DMS153 (cell line): ENCODE measurements at places on chromosomes 5 and 9.

DNA sequence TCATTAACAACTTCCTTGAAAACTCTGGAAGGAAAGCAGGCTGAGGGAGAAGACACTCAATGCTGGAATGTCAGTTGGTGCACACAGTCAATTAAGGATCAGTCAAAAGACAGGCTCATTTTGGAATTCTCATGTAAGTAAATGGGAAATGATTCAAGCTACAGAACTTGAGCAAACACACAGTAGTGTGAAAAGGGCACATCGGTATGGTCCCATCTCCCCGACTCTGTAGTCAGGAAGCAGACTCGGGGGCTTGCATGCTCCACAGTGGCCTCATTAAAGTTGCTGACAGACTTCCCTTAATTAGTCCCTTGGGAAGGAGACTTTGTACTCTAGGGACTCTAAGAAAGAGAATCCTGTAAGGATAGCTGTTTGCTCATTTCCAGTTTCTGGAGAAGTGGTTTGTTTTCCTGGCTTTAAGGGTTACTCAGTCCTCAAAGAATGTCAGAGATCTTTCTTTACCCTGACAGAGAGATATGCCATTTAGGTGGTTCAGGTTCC, 339.2 kb downstream of the ADAMTS6 start:
- DNase-seq: no peak

- peak; percentile 62 for DNase-seq
These were observed 18.1 kb downstream of the OTP start for GRCh38 chr5:77620405-77620804.

DNA sequence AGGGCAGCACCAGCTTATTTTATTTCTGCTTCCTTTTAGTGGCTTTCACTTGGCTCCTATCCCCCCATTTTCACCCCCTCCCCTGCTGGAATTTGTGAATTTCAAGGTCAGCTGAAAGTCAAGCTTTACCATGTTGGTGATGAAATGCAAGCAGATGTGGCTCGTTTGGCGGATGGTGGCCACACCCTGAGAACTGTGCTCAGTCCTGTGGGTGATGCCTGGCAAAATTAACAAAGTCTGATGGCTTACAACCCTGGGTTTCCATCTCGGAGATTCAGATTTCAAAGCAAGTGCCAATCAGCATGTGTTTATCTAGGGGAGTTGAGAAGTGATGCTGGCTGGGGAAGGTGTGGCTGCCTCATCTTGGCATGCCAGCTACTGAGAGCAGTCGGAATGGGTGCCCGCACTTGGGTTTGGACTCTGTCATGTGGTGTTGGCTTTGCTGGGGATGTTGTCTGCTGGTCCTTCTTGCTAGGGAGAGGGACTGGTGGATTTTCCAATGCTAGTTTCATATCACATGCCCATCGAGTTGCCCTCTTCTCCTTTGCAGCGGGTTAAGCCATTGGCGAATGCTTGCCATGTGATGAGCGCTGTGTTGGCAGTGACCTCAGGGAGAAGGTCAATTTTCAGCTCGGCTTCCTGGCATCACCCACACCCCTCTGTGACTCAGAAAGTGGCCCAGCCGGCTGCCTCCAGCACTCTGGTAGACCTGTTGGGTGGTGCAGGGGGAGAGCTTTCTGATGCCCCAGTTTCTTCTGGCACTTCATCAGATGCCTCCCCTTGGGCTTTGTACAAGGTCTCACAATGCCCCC, 77.0 kb upstream of the PITX1 start:
- no peak for DNase-seq

- DNase-seq: no peak
These were observed 19.3 kb upstream of the ORM1 start for GRCh38 chr9:114303571-114303970.

GRCh38 chr5:116358911-116359418, 215.7 kb downstream of the SEMA6A start:
- no peak for DNase-seq

DNA sequence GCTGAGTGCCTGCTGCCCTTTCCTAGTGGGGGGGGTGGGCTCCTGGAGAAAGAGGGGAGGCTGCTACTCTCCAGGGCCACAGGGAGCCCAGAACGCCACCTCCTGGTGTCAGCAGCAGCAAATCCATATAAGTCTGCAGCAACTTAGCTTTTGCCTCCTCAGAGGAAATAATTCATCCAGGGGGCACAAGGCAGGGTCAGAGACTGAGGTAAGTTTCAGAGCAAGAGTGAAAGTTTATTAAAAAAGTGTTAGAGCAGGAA, 4.0 kb upstream of the CLPTM1L start:
- no peak for DNase-seq

- DNase-seq: peak; percentile 33
These were observed 292.7 kb upstream of the SMARCA2 start for GRCh38 chr9:1722404-1722803.

DNA sequence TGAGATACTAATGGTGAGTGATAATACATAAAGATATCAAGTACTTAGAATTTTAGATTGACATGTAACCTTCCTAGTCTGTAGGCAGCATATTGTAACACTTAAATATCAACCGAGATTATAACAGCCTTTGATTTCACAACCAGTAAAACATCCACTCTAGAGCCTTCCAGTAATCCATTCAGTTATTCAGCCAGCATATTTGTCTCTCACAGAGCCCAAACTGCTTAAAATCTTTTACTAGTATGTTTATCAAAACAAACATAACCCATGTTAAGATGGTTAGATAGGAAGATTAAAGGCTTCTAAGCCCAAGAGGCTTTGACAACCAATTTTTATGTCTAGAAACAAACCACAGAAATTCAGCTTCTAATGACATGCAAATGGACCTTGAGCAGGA, 177.9 kb upstream of the FST start:
- no peak for DNase-seq

DNA sequence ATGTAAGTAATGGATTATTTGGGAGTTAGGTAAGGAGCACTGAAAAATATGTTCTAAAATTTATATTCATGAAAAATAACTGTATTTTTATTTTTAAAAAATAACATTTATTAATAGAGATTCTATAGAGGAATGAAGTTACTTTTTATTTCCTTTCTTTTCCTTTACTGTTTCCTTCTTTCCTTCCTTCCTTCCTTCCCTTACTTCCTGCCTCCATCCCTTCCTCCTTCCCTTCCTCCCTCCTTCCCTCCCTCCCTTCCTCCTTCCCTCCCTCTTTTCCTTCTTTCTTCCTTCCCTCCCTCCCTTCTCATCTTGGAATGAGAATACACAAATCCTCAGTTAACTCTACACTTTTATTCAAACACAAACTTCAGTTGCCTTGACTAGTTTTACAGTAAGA, 560.1 kb downstream of the RAB3C start:
- DNase-seq: no peak

GRCh38 chr5:172959824-172960799, 888 bp downstream of the RPL26L1 start:
- no peak for DNase-seq

GRCh38 chr5:138972230-138972629, 97.1 kb upstream of the LRRTM2 start:
- DNase-seq: no peak

GRCh38 chr9:132504488-132504887, 77.9 kb upstream of the BARHL1 start:
- DNase-seq: no peak

DNA sequence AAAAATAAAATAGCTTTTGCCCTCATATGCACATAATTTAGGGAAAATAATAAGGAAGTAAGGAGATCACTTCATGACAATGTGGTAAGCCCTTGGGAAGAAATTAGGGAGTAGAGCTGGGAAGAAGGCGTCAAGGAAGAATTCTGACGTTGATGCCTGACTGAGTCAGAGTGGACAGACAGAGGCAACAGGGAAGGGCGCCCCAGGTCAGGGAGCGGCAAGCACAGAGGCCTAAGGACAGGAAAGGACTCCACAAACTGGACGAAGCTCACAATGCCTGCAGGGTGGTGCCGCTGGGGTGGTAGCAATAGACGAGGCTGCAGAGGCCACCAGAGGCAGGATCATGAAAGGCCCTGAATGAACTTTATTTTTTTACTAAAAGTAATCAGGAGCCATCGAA, 7.6 kb downstream of the DRD1 start:
- DNase-seq: no peak

DNA sequence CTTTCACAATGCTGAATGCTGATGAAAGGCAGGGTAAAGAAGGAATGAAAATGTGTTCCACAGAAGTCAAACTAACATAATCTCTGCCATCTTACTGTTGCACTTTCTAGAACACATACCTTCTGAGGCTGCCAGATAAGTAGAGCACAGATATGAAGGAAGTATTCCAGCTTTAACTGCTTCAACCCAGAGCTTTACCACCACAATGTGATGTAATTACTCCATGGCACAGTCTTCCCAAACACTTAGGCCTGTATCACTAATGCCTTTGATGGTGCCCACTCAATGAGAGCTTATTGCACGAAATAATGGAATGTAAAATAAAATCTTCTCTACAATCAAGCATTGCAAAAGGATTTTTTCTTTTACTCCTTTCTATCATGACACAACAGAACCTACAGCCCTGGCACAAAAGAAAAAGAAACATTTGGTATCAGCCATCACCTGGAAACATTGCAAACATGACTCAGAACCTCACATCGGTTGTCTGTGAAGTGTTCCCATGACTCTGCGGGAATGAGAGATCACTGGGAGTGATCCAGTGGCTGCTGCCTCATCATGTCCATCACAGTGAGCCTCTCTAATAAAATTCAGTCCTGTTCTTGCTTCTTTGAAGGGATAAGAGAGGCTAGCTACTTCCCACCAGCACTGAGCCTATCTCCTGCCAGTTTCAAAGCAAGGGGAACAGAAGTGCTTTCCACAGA, 385.8 kb downstream of the EFNA5 start:
- no peak for DNase-seq

DNA sequence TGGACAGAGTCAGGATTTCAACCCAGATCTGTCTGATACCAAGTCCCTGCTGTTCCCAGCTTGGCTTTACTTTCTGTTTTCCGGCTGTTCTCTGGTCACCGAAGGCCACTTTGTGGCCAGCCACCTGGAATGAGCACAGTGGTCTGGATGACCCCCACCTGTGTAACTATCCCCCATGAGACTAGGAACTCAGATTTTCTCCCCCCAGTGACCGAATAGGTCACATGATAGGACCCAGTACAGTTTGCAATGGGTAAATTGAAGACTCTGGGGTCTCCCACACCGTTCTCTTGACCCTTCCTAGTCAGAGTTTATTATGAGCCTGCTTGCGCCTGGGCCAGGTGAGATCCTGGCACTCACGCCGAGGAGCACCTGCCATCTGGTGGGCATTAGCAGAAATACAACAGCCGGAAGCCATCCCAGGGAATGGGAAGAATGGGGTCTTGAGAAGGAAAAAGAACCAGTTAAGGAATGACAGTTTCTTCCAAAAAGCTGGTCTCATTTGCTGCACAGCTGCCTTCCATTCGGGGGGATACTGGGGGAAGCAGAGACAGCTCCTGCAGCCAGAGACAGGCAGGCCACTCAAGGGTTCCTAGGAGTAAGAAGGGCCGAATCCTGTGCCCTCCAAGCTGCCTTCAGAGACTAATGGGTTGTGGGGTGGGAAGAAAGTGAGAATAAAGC, 7.1 kb downstream of the PHYHD1 start:
- peak; percentile 22 for DNase-seq

GRCh38 chr9:131666774-131667173, 73.1 kb downstream of the RAPGEF1 start:
- DNase-seq: no peak

DNA sequence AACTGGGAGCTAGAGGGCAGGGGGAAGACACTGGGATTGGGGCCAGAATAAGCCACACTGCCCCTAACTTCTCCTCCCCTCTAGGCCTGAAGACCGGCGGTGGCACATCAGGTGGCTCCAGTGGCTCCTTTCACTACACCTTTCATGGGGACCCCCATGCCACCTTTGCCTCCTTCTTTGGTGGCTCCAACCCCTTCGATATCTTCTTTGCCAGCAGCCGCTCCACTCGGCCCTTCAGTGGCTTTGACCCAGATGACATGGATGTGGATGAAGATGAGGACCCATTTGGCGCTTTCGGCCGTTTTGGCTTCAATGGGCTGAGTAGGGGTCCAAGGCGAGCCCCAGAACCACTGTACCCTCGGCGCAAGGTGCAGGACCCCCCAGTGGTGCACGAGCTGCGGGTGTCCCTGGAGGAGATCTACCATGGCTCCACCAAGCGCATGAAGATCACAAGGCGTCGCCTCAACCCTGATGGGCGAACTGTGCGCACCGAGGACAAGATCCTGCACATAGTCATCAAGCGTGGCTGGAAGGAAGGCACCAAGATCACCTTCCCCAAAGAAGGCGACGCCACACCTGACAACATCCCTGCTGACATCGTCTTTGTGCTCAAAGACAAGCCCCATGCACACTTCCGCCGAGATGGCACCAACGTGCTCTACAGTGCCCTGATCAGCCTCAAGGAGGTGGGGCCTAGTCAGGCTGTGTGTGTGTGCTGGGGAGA, 6.8 kb downstream of the DNAJB5 start:
- no peak for DNase-seq

GRCh38 chr9:78756813-78757510, 460.0 kb downstream of the PSAT1 start:
- no peak for DNase-seq

GRCh38 chr9:75962662-75963036, 72.2 kb downstream of the PCSK5 start:
- DNase-seq: no peak

DNA sequence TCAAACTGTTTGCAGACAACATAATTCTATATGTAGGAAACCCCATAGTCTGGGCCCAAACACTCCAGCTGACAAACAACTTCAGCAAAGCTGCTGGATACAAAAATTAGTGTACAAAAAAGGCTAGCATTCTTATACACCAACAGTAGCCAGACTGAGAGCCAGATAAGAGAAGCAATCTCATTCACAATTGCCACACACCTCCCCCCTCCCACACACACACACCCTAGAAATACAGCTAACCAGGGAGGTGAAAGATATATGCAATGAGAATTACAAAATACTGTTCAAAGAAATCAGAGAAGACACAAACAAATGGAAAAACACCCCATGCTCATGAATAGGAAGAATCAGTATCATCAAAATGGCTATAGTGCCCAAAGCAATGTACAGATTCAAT, 9.0 kb downstream of the MTREX start:
- DNase-seq: no peak

- DNase-seq: no peak
These were observed 42.2 kb downstream of the SLC12A7 start for GRCh38 chr5:1069720-1070088.

DNA sequence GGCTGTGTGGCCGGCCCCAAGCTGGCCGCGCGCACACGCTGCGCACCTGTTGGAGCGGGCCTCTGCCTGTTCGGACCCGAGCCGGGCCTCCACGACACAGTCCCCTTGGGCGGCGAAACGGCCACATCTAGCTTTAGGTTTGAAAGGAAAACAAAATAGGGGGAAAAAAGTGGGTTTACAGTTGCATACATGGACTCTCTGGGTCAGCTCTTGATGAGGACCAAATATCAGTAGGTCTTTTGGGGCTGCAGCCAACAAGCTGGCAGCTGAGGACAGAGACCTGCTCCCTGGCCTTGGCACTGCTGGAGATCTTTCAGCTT, 20.7 kb downstream of the IGIP start:
- no peak for DNase-seq

DNA sequence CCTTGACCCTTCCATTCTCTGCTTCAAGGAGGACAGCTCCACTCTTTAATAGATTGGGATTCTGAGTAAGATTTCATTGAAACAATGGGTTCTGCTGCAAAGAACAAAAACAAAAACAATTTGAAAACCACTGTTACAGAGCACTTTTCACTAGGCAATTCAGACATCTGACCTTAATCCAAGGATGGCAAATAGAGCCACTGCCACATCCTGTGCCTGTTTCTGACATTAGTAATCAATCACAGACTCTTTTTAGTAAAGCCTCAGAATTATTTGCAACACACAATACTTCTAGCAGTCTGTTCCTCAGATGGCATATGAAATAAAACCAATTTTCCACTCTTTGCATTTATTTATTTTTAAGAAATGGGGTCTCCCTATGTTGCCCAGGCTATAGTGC, 37.8 kb upstream of the NDFIP1 start:
- DNase-seq: no peak

GRCh38 chr5:158429564-158429963, 570.6 kb upstream of the CLINT1 start:
- DNase-seq: no peak
